Effector CD4-positive, alpha-beta T cell (primary cell): ENCODE measurements at places on chromosomes 11 and 22.

GRCh38 chr11:73177380-73177777 lies 35.3 kb upstream of the FCHSD2 start:
- DNase-seq = no peak

GRCh38 chr11:45580399-45580798 lies 85.0 kb downstream of the CHST1 start:
- DNase-seq = no peak

DNA sequence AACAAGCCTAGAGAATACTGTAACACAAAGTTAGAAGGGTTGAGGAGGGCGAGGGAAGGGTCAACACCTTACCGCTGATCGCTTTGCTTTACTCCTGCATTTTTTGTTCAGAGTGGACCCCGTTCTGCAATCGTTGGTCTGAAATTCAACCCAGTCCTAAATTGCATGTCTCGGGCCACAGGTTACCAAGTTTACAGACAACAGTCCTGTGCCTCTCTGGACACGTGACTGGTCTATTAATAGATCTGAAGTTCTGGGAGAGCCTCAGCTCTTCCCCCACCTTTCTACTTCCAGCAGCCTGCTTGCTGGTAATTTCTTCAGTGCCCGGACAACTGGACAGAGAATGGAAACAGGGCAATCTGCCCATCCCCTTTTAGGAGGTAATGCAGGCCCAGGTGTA lies 74.2 kb downstream of the STIM1 start:
- no peak for DNase-seq

DNA sequence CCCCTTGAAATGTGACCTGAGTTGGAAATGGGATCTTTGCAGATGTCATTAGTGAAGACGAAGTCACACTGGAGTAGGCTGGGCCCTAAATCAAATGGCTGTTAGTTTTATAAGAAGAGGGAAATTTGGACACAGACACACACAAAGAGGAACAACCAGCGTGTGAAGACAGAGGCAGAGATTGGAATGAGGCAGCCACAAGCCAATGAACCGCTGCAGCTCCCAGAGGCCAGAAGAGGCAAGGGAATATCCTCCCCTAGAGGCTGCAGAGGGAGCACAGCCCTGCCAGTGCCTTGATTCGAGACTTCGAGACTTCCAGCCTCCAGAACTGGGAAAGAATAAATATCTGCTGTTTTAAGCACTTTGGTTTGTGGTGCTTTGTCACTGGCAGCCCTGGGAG lies 484.5 kb downstream of the MN1 start:
- DNase-seq = no peak

DNA sequence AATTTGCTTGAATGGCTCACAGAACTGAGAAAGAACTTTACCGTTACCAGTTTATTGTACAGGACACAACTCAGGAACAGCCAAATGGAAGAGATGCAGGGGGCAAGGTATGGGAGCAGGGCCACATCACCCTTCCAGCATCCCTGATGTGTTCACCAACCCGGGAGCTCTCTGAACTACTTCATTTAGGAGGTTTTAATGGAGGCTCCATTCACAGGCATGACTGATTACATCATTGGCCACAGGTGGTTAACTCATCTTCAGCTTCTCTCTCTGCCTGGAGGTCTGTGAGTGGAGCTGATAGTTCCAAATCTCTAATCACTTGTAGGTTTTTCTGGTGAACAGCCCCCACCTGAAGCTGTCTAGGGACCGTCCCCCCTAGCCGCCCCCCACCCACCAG lies 83.5 kb downstream of the SLC36A4 start:
- DNase-seq = no peak

DNA sequence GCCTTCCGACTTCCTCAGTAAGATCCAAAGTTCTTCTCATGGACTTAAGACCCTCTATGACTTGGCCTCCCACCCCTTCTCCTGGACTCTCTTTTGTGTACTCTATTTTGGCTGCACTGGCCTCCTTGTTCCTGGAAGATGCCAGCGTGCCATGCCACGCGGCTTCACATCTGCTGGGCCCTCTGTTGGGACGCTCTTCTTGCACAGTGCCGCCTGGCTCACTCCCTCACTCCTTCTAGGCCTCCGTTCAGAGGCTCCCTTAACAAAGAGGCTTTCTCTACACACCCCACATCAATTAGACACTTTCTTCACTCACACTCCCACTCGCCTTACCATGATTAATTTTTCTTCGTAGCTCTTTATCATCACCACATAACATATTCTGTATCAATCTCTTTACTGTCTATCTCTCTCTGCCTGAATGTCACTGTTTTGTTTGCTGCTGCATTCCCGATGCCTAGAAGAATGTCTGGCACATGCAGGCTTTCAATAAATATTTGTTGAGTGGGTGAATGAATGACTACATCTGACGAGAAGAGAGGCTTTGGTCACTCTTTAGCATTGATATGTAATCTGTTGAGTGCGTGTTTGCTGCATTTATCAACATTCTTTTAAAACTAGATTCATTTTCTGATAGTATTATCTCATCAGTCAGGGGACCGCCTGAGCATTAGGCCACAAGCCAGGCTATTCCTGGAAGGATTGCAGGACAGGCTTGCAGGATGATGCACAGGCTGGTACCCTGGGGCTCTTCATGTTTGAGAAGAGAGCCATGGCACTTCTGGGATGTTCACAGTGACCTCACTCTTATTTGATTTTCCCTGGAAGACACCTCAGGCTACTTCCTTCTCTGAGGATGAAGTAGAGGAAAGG lies 60.6 kb upstream of the AMPD3 start:
- no peak for DNase-seq

GRCh38 chr11:117836077-117836960 lies 11.8 kb upstream of the FXYD2 start:
- DNase-seq = no peak

DNA sequence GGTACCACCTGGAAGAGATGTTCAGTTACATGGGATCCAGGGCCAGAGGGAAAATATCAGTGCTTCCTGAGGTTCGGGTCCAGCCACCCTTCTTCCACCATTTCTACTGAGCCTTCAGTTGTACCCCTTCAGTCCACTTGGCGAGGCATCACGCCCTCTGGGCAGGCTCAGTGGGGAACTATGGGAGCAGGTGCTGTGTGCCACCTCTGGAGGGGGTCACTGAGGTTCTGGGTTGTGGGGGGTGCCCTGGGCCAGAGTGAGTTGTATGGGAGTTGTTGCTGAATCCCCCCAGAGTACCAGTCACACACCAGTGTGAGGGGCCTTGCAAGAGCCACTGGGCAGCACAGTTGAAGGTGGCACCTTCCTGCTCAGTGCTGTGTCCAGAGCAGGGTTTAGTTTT lies 2.7 kb upstream of the SREBF2 start:
- no peak for DNase-seq

DNA sequence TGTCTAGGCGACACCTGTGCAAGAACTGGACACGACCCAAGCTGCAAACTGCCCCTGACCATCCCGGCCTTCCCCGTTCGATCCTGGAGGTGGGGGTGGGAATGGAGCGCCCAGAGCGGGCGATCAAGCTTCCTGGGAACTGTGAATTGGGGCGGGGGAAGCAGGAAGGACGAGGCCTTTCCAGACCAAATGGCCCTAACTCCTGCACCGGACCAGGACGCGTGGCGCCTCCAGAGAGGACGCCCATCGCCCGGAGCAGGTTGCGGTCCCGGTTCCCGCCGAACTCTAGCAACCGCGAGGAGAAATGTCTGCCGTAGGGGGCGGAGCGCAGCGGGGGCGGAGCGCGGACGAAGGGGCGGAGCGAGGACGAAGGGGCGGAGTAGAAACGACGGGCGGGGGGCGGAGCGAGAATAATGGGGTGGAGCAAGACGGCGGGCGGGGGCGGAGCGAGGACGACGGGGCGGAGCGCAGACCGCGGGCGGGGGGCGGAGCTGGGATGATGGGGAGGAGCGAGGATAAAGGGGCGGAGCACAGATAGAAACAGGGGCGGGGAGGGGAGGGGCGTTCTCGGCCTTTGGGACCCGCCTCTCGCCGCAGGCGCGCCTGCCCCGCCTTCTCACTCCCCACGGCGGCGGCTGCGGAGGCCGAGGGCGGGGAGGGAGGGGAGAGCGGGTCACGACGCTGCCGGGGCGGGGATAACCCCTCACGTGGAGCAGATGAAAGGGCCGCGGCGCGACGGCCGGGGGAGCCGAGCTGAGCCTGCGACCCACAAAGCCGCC lies at the start of gene ZNRF3:
ZNRF3 (plus strand) TSS at position 695 of the 779 bp plus-strand sequence. CDS start 195 bp downstream, outside the sequence.
- DNase-seq = peak; percentile 90

DNA sequence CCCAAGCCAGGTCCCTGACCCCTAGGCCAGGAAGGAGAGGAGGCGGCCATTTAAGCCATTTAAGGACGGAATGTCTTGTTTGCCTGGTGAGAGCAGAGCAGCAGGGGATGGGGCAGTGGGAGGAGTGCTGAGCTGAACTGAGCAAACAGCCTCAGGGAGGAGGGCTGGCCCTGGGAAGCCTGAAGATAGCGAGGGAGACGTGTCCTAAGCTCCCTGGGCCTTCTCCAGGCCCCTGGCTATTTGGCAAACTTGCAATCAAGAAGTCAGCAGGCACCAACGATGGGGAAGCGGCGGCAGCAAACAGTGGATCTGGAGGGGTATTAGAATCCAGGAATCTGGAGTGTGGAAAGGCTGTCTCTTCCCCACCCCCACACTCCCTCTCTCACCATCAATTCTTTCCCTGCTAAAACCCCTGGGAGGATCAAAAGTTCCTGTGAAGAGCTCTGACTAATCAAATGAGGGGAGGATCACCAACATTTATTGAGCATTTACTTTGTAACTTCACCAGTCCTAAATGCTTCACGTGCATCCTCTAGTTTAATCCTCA lies 8.8 kb downstream of the BCL9L start:
- DNase-seq = no peak

DNA sequence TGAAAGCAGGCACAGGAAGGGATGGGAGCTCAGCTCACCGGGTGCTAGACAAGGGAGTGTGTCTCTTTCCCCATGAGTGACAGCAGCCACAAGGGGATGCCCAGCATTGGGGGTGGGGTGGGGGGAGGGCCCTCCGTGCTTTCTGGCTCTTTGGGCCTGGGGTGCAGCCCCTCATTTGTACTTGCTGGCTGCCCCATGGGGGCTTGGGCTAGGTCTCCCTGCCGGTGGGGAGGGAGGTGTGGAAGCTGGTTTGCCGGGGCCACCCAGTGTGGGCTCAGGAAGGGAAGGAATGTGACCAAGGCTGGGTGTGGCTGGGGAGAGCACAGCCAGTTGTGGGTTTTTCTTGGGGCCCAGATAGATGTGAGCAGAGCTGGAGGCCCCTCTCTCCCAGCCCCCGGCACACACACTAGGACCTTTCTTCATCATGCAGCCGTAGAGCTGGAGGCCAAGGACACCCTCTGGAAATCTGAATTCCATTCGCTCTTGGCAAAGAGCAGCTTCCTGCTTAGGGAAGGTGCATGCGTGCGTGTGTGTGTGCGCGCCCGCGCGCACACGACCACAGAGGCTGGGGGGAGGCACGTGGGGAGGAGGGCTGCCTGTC lies 25.8 kb downstream of the KCNQ1OT1 start:
- no peak for DNase-seq

DNA sequence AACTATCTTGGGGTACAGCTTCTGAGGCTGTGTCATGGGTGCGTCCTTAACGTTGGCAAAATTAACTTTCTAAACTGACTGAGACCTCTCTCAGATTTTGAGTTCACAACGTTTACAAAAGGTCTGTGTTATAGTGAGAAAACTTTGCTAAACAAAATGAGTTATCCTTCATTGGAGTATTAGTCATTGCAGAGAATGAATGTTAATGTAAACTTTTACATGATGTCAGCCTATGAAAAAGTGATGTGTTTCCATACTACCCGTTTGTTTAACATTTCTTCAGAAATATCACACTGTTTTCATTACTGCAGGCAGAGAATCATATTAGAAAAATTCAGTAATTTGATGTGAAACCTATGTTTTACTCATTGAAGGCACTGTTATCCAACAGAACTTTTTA lies 32.1 kb downstream of the HSD17B12 start:
- DNase-seq = no peak

DNA sequence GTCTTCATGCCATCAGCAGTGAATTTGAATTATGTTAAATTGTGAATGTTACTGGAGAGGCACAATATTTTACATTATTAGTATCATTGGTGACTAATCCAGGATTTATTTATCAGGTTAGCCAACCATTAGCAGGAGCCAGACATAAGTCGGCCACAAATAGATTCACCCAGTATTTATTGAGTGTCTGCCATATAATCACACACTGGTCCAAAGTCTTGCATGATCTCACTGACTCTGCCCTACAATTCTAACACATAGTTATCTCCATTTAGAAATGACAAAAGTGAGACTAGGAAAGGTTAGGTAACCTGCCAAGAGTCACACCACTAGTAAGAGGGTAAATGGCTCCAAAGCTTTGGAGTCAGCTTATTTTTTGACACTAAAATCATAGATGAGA lies 179.6 kb downstream of the BLID start:
- DNase-seq = no peak

- no peak for DNase-seq
These were observed 69.0 kb upstream of the FAM181B start for GRCh38 chr11:82802710-82803109.

DNA sequence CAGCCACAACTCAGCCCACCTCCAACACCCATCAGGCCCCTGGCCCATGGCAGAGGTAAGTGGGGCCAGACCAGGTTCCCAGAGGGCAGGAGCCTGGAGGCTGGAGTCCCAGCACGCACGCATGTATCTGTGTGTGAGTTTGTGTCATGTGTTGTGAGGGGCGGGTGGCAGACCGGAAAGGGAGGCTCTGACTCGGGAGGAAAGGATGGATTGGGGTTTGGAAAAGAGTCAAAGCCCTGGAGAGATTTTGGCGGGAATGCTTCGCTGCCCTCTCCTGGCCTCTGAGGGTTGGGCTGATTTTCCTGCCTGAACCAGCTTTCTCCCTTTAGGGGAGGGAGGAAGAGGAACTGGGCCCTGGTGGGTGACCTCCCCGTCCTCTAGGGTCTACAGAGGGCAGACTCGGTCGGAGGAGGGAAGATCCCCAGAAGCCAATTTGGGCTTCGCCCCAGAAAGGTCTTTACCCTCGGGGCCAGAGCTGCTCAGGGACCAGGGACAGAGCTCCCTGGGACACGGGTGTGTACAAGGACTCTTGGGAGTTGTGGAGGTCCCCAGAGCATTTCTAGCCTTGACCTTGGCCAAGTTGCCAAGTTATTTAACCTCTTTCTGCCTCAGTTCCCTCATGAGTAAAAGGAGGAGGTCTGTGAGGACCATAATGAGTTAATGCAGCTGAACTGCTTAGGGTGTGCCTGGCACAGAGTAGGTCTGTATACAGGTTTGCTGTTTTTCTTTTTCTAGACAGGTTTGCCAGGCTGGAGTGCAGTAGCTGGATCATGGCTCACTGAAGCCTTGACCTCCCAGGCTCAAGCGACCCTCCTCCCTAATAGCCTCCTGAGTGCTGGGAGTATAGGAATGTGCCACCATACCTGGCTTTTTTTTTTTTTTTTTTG lies 6.9 kb downstream of the C11orf68 start:
- no peak for DNase-seq

DNA sequence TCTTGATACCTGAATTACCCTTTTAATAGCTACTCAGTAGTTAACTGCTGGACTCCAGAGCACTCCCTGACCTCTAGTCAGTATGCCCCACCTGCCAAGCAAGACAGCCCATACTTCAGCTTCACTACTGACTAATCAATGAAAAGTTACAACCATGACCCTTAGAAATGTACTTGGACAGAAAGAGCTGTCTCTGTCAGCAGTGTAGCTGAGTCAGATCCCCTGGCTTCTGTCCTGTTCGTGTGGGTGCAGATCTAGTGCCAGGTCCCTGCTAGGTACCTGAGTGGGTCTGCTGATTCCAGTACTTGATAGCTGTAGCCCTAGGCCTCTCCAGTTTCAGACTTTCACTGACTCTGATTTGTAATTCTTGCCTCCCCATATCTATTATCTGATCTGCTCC lies 265.8 kb upstream of the POU2AF2 start:
- no peak for DNase-seq

- no peak for DNase-seq
These were observed 9.2 kb upstream of the MTFP1 start for GRCh38 chr22:30416403-30416802.
